ENCODE measurements at places on chromosomes 16 and 17. TPM values are rescaled to one million over a fixed set of nuclear protein-coding genes. Genes with fewer than 3 reads are reported as not detected.

GRCh38 chr17:71934520-71934919 is 186.3 kb upstream of the SOX9 start:
- no peak overlapping the region for H3K27ac ChIP-seq
- H3K4me1 ChIP-seq = no peaks in the 10 kb centered on the region
- no peaks in the 10 kb centered on the region for H3K27me3 ChIP-seq
- H3K4me3 ChIP-seq = no peak overlapping the region

DNA sequence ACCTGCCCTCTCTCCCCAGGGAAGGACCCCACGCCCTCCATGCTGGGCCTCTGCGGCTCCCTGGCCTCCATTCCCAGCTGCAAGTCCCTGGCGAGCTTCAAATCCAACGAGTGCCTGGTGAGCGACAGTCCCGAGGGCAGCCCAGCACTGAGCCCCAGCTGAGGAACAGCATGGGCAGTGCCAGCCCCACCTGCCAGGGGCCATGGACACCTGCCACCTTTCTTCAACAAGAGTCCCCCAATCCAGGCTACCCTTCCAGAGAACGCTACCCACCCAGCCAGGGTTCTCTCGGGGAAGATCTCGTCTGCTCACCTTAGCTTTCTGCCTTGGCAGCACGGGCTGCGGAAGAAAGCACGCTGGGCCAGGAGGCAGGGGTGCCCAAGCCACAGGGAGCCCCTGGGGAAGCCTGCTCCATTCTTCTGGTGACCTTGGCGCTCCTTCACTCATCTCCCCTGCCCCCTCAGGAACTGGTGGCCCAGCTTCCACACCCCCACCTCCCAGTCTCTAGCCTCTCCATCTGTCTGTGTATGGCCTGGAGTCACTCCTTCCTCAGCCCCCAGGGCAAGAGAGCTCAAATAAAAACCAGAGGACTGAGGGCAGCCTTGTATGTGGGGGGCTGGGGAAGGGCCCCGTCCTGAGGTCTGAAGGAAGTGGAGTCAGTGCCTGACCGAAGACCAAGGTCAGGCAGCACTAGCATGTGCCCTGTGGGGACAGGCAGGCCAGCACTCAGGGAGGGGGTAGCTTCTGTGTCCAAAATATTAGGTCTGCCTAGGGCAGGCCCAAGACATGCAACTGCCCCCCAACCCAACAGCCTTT is 6.3 kb downstream of the SLC25A39 start:
- 0 out of 2 replicates have a peak, but pooled peaks cover 4% of the 10 kb centered on the region for H3K36me3 ChIP-seq
- peaks cover 28% of the 10 kb centered on the region for H3K27me3 ChIP-seq

DNA sequence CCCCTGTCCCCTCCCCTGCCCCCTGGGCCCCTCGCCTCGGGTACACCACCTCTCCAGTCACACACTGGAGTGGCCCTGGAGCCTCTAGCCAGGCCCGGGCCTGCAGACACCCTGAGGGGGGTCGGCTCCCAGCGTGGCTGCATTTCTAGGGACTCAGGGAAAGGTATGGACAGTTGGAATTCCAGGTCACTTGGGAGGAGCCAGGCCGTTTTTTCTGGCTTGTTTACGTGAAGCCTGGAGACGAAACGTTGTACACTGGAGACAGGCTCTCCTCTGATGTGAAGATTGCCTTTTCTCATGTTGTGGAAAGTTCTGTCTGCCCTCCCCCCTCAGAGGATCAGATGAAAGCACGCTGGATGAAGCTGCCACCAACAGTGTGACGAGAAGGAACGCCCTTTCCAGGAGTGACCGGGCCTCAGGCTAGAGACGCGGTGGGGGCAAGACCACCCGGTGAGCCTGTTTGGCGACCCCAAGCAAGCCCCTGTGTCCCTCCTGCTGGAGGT is 4.0 kb upstream of the PPP1R27 start:
- no peaks in the 10 kb centered on the region for H3K36me3 ChIP-seq
- no peaks in the 10 kb centered on the region for H3K27me3 ChIP-seq
- DNase-seq = no peak
- no peak overlapping the region for H3K27ac ChIP-seq
- H3K4me3 ChIP-seq = no peak overlapping the region
- peaks cover 6% of the 10 kb centered on the region for H3K4me1 ChIP-seq

The FOXF1 gene
- total RNA-seq = not detected

Measured in GM23338 (cell line).